ENCODE measurements at places on chromosomes 16 and 17. TPM values are rescaled to one million over a fixed set of nuclear protein-coding genes. Genes with fewer than 3 reads are reported as not detected.
A peak's percentile ranks its signal among the peaks of the same experiment; 100 is the strongest.

DNA sequence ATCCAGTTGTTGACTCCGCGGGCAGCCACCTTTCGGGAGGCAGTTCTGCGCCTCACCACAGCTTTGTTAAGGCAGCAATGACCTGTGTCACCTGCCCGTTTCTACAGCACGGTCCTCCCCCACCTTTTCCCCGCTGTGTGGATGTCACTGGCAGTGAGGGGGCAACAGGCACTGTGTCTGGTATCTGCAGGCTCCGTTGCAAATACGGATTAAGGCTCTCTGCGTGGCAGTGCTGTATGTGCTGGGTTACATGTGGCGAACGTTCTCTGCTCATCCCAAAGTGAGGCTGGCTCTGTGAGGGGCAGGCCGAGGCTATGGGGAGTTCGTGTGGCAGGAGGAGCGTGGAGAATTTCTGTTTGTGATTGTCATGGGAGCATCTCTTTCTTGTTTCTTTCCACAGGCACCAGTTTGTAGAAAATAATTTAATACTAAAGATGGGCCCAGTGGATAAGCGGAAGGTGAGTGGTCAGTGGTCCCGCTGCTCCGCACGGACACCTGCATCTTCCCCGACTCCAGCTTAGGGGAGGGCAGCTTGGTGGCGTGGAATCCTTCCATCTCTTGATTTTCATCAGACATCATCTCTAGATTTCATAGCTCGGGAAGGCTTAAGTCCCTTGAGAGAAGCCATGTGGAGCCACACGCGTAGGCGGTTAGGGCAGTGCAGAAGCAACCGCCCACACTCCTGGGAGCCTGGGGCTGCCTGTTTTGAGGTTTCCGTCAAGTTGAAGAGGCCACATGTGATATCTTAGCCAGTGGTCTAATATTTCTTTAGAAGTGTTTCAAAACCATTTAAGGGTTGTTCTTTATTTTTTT lies 57.8 kb downstream of the PDPK1 start:
- no peak for DNase-seq

- DNase-seq: no peak
These were observed 58.5 kb downstream of the OR1D5 start for GRCh38 chr17:3004925-3005324.

DNA sequence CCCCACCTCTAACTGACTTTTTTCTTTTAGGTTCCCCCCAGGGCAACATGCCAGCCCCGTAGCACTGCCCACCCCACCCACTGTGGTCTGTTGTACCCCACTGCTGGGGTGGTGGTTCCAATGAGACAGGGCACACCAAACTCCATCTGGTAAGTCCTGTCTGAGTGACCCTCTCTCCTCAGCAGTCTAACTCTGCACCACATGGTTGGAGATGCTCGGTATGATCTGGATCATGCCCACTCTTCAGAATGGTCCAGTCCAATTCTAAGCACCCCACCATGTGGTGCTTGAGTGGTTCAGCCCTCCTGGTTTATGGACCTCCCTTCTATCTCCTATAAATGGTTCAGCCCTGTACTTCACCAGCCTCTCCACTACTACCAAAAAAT lies 5.9 kb downstream of the KDM6B start:
- peak; percentile 47 for DNase-seq

PDIA2 gene
- total RNA-seq: 0.78 TPM

DNA sequence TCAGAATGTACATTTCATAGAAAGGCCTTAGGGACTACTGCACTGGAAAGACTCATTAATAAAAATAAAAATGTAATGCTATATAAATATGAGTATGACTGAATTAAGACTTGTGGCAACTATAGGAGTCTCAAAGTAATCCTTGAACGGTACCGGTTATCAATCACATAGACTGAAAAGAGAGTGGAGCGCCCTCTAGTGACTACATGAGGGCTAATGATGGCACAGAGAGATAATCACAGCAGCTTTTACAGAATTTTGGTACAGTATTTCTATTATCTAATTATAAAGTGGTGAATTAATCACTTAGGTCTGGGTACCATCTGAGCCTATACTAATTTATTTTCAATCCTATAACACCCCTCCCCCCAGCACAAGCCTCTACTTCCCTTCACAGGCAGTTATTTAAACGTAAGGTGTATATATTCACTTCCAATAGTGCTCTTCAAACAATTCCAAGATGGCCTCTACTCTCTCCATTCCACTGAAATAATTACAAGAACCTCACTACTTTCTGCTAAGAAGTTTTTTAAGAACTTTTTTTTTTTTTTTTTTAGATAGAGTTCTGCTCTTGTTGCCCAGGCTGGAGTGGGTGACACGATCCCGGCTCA lies 40.7 kb upstream of the ANKFY1 start:
- peak; percentile 64 for DNase-seq

ORC6 gene
- 19.1 TPM for total RNA-seq

DNA sequence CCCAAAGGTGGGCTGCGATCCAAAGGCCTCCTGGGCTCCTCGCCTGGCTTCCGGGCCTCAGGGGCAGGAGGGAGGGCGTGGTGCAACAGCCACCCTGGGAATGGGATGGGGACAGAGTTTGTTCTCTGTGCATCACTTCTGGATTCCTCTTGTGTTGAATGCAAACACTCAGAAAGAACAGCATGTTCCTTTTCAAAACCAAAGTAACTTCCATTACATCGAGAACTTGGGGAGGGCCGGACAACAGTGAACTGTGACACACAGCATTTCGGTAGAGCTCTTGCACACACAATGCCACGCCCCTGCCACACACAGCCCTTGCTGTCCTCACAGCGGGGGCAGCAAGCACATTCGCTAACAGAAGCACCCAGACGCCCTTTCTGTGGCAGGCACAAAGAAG lies 36.1 kb upstream of the FASN start:
- no peak for DNase-seq

DNA sequence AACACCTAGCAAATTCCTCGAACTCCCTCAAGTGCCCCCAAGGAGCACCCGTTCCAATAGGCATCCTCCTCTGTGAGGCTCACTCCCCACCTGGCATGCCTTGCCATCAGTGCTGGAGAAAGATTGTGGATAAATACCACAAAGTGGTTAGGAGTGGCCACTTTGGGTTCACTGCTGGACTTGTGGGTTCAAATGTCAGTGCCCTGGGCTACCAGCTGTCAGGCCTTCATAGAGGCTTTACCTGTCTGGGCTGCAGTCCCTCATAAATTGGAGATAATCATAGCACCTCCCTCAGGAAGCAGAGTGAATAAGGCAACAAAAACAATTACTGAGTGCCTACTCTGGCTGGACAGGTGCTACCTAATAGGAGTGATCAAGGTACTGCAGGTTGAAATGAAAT lies 1.5 kb upstream of the SYT17 start:
- DNase-seq: no peak

DNA sequence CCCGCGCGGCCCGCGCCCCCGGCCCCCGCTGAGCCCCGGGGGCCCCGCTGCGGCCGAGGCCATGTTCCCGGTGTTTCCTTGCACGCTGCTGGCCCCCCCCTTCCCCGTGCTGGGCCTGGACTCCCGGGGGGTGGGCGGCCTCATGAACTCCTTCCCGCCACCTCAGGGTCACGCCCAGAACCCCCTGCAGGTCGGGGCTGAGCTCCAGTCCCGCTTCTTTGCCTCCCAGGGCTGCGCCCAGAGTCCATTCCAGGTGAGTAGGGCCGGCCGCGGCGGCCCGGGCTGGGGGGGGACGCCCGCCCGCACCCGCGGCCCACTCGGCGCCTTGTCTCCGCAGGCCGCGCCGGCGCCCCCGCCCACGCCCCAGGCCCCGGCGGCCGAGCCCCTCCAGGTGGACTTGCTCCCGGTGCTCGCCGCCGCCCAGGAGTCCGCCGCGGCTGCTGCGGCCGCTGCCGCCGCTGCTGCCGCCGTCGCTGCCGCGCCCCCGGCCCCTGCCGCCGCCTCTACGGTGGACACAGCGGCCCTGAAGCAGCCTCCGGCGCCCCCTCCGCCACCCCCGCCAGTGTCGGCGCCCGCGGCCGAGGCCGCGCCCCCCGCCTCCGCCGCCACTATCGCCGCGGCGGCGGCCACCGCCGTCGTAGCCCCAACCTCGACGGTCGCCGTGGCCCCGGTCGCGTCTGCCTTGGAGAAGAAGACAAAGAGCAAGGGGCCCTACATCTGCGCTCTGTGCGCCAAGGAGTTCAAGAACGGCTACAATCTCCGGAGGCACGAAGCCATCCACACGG lies 504 bp downstream of the MAZ start:
- peak; percentile 48 for DNase-seq

GRCh38 chr17:70527364-70527888 lies 358.1 kb downstream of the KCNJ2 start:
- no peak for DNase-seq

- DNase-seq: no peak
These were observed 22.5 kb downstream of the SPG7 start for GRCh38 chr16:89530401-89531381.

DNA sequence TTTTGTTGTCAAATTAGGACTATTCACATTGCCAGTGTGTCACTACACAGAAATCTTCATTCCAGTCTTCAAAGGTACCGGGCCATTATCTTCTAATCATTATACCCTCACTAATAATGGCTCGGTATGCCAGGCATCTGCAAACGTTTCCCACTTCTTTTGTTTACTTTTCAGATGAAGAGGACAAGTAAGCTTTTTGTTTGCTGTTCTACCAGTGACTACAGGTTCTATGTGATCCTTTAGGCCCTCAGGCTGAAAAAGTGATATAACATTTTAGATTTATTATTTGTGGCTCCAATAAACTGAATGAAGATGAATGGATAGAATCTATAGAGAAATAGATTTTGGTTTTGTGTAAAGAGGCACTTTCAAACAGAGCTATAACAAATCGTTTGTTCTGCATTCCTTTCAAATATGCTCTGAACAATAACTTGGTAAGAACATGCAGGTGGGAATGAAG lies 403 bp upstream of the KRTAP3-1 start:
- DNase-seq: no peak

GRCh38 chr16:82598771-82599170 lies 28.0 kb upstream of the CDH13 start:
- DNase-seq: no peak

- DNase-seq: no peak
These were observed 11.1 kb upstream of the CCDC154 start for GRCh38 chr16:1455190-1456171.

C1QTNF8 gene
- not detected for total RNA-seq

DNA sequence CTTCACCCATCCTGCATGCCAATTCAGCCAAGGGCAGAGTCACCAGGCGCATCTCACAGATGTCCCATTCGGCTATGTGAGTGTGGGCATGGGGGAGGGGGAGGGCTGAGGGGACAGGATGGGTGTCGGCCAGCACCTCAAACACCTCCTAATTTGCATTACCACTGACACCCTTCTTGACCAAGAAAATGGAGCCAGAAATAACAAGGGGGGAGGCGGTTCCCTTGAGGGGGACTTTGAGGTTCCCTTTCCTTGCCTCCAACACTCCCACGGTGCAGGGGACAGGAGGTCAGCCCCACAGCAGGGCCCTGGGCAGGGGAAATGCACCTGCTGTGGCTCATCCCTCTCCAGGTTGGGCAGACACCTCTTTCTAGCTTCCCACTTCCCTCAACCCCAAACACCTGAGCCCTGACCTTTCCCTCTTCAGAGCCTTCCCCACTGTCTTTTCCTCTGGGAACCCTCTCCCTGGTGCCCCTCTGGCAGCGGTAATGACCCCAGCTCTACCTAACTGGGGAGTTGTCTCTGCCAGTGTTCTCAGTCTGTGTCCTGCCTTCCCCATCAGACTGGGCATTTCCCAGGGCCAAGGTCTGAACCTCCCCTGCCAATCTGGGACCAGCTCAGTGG lies 18.2 kb upstream of the TBX21 start:
- DNase-seq: no peak

DNA sequence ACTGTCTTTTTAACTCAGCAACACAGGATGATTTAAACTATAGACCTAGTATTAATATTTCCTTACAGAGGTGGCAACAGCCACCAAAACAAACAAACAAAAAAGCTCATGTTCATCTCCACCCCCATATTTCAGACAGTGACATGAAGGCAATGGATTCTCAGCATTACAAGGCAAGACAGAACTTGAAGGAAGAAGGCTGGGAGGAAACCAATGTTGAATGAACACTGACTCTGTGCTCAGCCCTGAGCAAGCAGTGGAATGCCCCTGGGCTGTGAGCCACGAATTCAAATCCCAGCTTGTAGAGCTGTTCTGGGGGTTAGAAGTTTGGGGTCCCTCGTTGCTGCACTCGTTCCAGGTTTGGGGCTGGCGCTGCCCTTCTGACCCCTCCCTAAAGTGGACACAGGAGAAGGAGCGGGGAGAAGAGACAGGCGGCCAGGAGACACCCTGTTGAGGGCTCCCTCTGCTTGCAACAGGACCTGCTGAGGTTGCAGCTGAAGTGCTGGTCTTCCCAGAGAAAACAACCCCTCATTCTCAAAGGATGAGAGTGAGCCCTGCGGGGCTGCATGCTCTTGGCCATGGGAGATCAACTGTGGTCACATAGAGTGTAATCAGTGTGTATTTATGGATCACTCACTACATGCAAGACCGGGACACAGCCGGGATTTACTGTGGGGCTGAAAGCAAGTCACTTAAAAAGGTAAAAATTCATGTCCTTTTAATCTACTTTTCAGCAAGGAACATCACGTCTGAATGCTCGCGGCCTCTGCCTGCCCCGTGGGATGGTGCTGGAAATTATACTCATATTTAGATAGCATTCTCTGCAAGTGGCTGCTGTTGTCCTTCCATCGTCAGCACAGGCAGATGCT lies 34.3 kb downstream of the MYH3 start:
- DNase-seq: no peak

DNA sequence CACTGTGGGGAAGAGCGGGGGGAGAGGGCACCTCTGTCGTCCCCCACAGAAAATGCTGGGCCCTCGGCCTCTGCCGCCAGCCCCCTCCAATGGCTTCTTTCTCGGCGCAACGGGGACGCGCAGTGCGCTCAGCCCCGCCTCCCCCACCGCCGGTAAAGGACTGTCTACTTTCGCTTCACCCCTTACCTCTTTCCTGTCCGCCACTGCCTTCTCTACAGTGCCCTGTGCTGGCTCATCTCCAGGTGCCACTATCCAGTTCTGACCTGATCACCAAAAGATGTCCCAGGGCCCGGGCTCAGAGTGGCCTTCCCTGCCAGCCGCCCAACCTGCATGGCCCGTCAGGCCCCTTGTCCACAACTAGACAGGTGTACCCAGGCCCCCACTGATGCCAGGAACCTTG lies 7.3 kb downstream of the ENDOV start:
- DNase-seq: no peak

KRT31 gene
- not detected for total RNA-seq

GRCh38 chr17:67557921-67558320 lies 159.8 kb upstream of the NOL11 start:
- no peak for DNase-seq

- no peak for DNase-seq
These were observed 252.2 kb upstream of the DYNLRB2 start for GRCh38 chr16:80288616-80289015.

GRCh38 chr16:47626246-47626645 lies 165.1 kb downstream of the PHKB start:
- no peak for DNase-seq

- DNase-seq: no peak
These were observed 405.5 kb upstream of the HSBP1 start for GRCh38 chr16:83402160-83402814.

DNA sequence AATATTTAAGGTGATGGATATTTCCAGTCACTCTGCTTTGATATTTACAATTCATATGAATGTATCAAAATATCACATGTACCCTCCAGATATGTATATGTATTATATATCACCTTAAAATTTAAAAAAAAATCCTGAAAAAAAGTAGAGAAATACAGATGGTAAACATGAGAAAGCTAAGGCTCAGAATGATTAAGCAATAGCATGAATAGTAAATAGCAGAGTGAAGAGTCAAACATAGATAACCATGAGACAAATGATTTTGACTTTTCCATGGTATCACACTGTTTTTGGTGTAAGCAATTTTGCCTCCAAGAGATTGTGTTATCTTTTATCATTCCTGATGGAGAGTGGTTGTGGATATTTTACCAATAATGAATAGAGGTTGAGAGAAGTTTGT lies 868.8 kb downstream of the CDH11 start:
- DNase-seq: no peak

TRPV3 gene
- total RNA-seq: 1.8 TPM

PTX4 gene
- 0.30 TPM for total RNA-seq
